ENCODE measurements at places on chromosomes 4 and X.
A peak's percentile ranks its signal among the peaks of the same experiment; 100 is the strongest.

DNA sequence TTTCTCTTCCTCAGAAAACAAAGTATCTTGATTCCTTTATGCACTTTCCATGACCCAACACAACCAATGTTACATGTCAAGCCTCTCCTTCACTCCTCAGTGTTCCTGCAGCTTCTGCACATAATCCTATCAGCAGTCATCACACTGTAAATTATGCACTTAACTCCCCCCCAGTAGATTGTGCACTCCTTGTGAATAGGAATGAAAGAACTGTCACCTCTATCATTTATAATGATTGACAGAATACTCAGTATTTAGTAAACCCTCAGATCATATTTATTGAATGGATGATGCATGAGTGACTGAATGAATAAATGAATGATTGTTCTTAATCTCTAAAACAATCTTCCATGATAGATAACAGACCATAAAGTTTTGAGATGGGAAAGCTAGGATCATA is 253.3 kb downstream of the HS3ST1 start:
- no peak for DNase-seq

- no peak for DNase-seq
These were observed 53.0 kb upstream of the HPSE start for GRCh38 chr4:83387476-83388312.

DNA sequence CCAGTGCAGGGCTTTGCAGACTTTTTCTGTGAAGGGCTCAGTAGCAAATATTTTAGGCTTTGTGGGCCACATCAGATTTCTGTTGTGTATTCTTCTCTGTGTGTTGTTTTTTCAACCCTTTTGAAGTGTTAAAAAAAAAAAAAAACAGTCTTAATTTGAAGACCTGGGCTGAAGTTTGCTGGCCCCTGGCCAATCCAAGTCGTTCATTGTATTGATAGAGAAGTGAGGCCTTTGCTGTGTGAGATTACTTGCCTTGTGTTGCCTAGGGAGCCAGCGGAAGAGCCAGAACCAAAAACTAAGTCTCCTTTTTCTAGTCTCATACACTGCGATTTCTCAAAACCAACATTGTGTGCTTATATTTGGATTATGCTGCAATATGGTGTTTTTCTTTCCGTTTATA is 46.9 kb downstream of the MTM1 start:
- DNase-seq, result no peak

- no peak for DNase-seq
These were observed 778 bp downstream of the CASP3 start for GRCh38 chr4:184648313-184649025.

GRCh38 chr4:85147481-85148076 is 181.1 kb upstream of the WDFY3 start:
- DNase-seq, result peak; percentile 39

DNA sequence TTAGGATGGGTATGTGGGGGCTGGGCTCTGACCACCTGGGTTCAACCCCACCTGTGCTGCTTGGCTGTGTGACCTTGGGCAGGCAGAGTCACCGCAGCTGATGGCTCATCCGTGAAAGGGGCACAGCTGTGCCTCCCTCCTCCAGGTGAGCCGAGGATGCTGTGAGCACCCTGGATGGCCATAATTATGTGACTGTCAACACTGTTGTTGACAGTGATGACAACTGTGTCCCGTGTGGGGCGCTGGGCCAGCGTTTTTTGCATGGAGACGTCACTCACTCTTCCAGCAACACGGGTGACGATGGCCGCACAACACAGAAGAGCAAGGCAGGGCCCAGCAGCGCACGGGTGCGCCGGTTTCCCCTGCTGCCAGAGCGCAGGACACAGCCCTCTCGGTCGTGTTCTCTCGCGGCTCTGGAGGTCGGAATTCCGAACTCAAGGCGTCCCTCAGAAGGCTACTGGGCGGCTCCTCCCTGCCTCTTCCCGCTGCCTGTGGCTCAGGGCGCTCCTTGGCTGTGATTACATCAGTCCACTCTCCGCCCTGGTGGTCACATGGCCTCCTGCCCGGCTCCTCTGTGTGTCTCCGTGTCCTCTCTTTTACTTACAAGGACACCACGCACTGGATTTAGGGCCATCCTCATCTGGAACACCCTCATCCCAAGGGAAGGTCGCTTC is 1.3 kb downstream of the SH3TC1 start:
- DNase-seq, result no peak

DNA sequence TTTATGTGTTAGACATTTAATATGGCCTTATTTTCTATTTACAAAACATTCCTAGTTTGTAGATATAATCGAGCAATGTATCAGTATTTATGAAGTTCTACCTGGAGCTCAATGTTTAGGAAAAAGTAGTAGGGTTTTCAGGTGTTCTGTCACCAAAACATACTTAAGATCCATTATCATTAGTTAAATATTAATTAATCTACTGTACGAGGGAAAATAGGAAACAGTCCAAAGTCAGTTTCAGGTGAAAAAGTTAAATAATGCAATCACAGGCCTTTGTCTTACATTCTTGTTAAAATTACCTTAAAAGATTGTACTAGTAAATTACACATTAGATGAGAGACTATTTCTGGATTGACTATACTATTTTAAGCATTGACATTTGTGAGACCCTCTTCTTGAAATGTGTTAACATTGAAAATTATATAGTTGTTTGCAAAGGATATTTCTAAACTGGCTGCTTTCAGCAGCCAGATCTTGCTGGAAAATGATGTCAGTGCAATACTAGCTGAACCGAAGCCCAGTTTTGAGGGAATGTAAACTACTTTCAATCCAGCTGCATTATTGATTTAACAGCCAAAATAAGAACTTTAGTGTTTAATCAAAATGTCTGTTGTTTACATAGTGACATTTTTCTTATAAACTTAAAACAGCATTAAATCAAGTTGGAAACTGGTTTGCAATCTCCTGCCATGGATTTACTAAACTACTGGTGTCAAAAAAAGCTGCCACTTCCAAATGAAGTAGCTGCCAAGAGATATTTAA is 19.3 kb downstream of the GUCY1B1 start:
- DNase-seq, result no peak

- no peak for DNase-seq
These were observed 1.1 kb downstream of the SLIT2 start for GRCh38 chr4:20252656-20253282.

- DNase-seq, result no peak
These were observed 327.8 kb downstream of the PDGFC start for GRCh38 chr4:156643826-156644225.

DNA sequence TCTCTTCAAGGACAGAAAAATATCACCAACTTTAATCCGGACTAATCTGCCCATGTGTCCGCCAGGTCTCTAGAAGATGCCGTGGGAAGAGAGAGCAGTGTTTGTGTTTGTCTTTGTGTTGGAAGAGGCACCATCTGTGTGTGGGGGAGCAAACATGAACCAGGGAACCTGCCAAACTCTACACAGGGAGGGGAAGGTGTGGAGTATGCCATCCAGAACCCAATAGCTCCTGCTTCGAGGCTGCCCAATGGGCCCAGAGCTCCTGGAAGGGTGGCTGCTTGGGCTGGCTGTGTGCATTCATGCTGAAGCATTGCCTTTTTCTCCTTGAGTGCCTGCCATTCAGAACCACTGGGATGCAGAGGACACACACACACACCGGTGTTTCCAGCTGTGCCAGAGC is 536.2 kb downstream of the MID1IP1 start:
- DNase-seq, result no peak

DNA sequence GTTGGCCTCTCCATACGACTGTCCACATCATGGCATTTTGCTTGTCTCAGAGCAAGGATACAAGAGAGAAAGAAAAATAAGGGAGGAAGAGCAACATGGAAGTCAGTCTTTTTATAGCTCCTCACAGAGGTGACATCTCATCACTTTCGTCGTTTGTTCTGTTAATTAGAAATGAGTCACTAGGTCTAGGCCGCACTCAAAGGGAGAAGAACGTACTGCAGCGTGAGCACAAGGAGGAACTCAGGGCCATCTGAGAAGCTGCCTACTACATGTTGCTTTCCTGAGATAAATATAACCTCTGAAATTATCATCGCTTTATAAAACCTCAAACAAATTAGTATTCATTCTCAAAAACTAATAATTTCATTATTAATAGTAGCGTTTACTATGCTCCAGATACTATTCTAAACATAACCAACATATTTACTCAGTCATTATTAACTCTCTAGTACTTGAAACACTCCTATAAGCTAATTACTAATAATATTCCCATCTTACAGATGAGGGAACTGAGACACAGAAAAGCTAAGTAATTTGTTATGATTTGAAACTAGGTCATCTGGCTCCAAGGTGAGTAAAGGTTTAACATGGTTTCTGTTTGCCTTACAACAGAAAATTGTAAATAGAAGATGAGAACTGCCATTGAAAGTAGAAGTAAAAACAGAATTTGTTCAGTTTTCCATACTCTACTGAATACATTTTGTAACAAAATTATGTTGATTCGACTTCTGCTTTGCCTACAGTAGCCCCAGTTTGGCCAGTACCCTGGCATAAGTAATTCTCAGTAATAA is 213.2 kb upstream of the UGT8 start:
- DNase-seq, result no peak

- DNase-seq, result no peak
These were observed 222.5 kb upstream of the FAT1 start for GRCh38 chr4:186946136-186946535.

GRCh38 chr4:118340109-118340508 is 12.7 kb downstream of the PRSS12 start:
- peak; percentile 0 for DNase-seq

- no peak for DNase-seq
These were observed 1890.7 kb upstream of the PCDH10 start for GRCh38 chr4:131258361-131258760.

- DNase-seq, result no peak
These were observed 107.7 kb downstream of the ANXA3 start for GRCh38 chr4:78659264-78659663.

- DNase-seq, result peak; percentile 89
These were observed at the start of gene ATP6AP2 for GRCh38 chrX:40580537-40581335. TSS of gene ATP6AP2 (plus strand) at chrX:40580970. CDS start at chrX:40581066, 96 bp downstream.

DNA sequence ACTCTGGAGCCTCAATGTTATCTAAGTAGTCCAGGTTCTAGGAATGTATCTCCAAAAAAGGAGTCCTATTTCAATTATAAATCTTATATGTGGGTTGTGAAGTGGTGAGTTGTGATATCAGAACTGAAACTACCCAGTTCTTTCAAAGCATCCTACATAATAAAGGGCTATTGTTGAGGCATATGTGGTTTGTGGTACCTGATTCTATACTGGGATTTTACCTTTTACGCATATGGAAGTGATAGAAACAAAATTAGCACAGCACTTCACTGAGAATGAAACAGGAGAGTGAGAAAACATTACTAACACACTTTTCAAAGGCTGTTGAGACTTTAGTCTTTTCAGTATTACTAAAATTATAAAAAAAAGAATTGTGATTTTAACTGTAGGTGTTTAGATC is 417.7 kb upstream of the GALNT7 start:
- no peak for DNase-seq

DNA sequence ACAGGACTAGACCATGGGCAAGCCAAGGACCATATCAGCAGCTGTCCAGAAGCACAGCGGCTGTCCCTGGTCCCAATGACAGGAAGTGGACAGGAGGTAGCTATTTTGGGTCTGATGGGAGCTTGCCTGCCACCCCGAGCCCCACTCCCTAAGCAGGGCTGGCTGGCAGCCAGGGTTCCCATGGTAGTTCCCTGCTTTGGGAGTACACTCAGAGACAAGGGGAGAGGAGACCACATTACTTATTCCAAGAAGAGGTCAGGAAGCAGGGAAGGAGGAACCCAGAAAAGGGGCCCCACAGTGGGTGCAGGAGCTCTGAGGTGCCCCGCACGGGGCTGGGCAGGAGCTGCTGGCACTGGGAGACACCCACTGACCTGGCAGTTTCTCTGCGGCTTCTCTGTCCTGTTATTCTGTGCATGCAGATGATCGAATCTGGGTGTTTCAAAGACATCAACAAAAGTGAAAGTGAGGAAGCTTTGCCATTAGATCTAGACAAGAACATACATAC is 36.3 kb downstream of the HTT-AS start:
- DNase-seq, result no peak

DNA sequence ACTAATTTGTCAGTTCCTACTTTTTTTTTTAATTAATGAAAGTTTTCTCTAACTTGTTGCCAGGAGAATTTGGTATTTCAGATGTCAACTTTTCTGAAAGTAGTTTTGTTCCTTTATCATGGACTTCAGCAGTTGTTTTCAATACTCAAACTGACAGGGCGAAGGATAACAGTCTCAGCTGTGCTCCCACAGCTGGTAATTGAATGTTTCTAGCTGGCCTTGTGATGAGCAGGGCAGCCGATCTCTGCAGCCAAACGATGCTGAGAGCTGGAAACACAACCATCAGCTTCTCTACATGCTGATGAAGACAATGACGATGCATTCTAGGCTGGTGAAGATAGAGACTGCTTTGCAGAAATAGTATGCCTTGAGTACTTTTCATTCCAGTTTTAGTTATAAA is 130.0 kb upstream of the MAP9 start:
- no peak for DNase-seq

DNA sequence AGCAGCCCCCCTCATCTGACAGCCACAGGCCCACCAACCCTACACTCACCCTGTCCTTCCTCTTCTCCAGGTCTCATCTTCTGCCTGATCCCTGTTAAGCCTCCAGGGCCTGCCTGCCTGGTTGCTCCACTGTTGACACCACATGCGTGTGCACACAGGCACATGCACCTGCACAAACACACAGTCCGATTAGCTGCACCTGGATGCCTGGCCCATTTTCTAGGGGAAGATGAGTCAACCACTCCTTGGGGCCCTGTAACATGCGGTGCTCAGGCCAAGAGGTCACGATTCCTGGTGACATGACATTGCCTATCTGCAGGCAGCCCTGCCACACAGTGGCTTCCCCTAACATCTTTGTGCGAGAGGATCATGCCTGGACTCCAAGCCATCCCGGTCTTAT is 498.4 kb downstream of the BCOR start:
- DNase-seq, result no peak

- no peak for DNase-seq
These were observed 7.8 kb upstream of the HAUS3 start for GRCh38 chr4:2249526-2250356.

DNA sequence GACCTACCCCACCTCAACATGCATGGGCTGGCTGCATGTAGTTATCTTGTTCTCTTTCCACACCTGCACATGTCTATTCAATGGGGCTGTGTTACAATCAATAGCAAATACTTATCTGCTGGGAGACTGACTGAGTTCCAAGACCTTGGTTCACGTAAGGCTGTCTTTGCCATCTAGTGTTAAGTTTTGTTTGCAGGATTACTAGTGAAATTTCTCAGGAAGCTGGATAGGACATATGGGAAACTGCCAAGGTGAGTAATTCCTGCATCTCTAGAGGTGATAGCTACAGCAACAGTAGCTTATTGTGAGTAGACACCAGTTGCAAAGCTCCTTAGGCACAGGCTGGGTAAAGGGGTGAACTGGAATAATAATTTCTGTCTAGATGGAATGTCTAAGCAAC is 177.5 kb downstream of the ENOX2 start:
- DNase-seq, result no peak

DNA sequence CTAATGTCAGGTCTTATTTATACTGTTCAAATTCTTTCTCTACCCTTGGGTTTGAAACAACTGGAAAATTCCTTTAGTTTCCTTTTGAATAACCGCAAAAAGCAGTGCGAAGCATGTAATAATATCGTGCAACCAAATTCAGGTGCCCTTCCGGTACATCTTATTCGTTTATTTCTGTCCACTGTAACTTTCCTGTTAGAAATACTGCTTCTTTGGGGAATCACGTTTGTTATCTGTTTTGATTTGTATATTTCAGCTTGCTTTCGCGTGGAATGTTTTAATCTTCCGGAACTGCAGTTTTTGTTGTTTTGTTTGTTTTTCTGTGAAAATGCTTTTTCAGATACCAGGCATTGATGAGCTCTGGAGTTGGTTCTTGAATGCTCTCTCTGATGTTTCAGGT is 85.7 kb upstream of the HPRT1 start:
- no peak for DNase-seq

All from NCI-H1930 (cell line).